ENCODE measurements at places on chromosomes 5 and 9. TPM values are rescaled to one million over a fixed set of nuclear protein-coding genes. Genes with fewer than 3 reads are reported as not detected.

PCDHA4 gene
- total RNA-seq, result 0.77 TPM

ISL1 gene
- 6.1 TPM for total RNA-seq

OR1L8 gene
- total RNA-seq, result not detected

NRG2 gene
- total RNA-seq, result under 0.01 TPM

CAMLG gene
- 19.3 TPM for total RNA-seq

PBX3 gene
- 10.6 TPM for total RNA-seq

SPINK7 gene
- 13.7 TPM for total RNA-seq

LHX3 gene
- total RNA-seq, result not detected

PRR16 gene
- total RNA-seq, result 0.53 TPM

CATSPER3 gene
- under 0.01 TPM for total RNA-seq

ALDH7A1 gene
- 46.7 TPM for total RNA-seq

IER5L gene
- total RNA-seq, result 15.7 TPM

ZNF354B gene
- total RNA-seq, result 7.0 TPM

PLGRKT gene
- total RNA-seq, result 22.9 TPM

GLRA1 gene
- not detected for total RNA-seq

PHF19 gene
- total RNA-seq, result 7.6 TPM

MLANA gene
- not detected for total RNA-seq

OR1J2 gene
- total RNA-seq, result not detected

F2RL1 gene
- 25.5 TPM for total RNA-seq

ADAMTS19 gene
- total RNA-seq, result under 0.01 TPM

Data from bronchial epithelial cell (primary cell).